ENCODE measurements at places on chromosomes 2 and 18. TPM values are rescaled to one million over a fixed set of nuclear protein-coding genes. Genes with fewer than 3 reads are reported as not detected.

ANKRD44 gene
- total RNA-seq = 2.3 TPM

SLC9A4 gene
- total RNA-seq = not detected

HOXD11 gene
- 7.0 TPM for total RNA-seq

GKN2 gene
- total RNA-seq = 3.5 TPM

GPAT2 gene
- not detected for total RNA-seq

TTN gene
- under 0.01 TPM for total RNA-seq

SLC40A1 gene
- total RNA-seq = 2.0 TPM

Measured in A549 treated with GW870086 at 1 μM for 4 hours (cell line).